ENCODE measurements at places on chromosomes 13 and 19. TPM values are rescaled to one million over a fixed set of nuclear protein-coding genes. Genes with fewer than 3 reads are reported as not detected.

SAMD4B gene
- total RNA-seq: 63.2 TPM

IGFL2 gene
- total RNA-seq: 0.65 TPM

MIER2 gene
- 27.8 TPM for total RNA-seq

ZNF441 gene
- 3.6 TPM for total RNA-seq

ACER1 gene
- total RNA-seq: not detected

CCL25 gene
- total RNA-seq: not detected

ZNF575 gene
- total RNA-seq: 0.37 TPM

ZNF763 gene
- 0.61 TPM for total RNA-seq

RXFP2 gene
- not detected for total RNA-seq

ZNF266 gene
- total RNA-seq: 12.4 TPM

KLK4 gene
- not detected for total RNA-seq

NPAS1 gene
- total RNA-seq: 0.44 TPM

PLIN4 gene
- 0.71 TPM for total RNA-seq

PRODH2 gene
- not detected for total RNA-seq

LDLR gene
- 319 TPM for total RNA-seq

USHBP1 gene
- not detected for total RNA-seq

CGB7 gene
- total RNA-seq: 1.8 TPM

TICAM1 gene
- 16.6 TPM for total RNA-seq

CPT1C gene
- 3.6 TPM for total RNA-seq

APOC4 gene
- not detected for total RNA-seq

ATP4A gene
- total RNA-seq: not detected

C19orf33 gene
- total RNA-seq: 634 TPM

PSG1 gene
- total RNA-seq: not detected

TINCR gene
- total RNA-seq: 0.46 TPM

C19orf38 gene
- not detected for total RNA-seq

CAMSAP3 gene
- total RNA-seq: 7.5 TPM

EXOC3L2 gene
- total RNA-seq: 0.27 TPM

S1PR5 gene
- 12.3 TPM for total RNA-seq

ZNF584 gene
- 15.5 TPM for total RNA-seq

AP1M2 gene
- 117 TPM for total RNA-seq

NUCB1 gene
- total RNA-seq: 106 TPM

MBD3L2 gene
- not detected for total RNA-seq

CHST8 gene
- 0.04 TPM for total RNA-seq

ZNF865 gene
- 2.7 TPM for total RNA-seq

PINLYP gene
- total RNA-seq: 16.6 TPM

C19orf67 gene
- total RNA-seq: not detected

RAB3D gene
- 26.9 TPM for total RNA-seq

ICAM4 gene
- total RNA-seq: 0.71 TPM

NLRP11 gene
- not detected for total RNA-seq

HTR2A gene
- not detected for total RNA-seq

IFNL2 gene
- total RNA-seq: not detected

LRRC4B gene
- total RNA-seq: not detected

CASP14 gene
- total RNA-seq: 0.10 TPM

ATP11A gene
- total RNA-seq: 11.7 TPM

JSRP1 gene
- total RNA-seq: not detected

METTL21C gene
- total RNA-seq: not detected

KANK3 gene
- total RNA-seq: 0.35 TPM

PLIN5 gene
- total RNA-seq: not detected

ZNF460 gene
- 54.6 TPM for total RNA-seq

SIGLECL1 gene
- total RNA-seq: not detected

HOMER3 gene
- total RNA-seq: 160 TPM
